Stimulated activated CD8-positive, alpha-beta memory T cell treated with anti-CD3 and anti-CD28 coated beads, Interleukin-15, amount 100 ng/mL, for 1 hour (primary cell): ENCODE measurements at places on chromosomes 1 and 21.

DNA sequence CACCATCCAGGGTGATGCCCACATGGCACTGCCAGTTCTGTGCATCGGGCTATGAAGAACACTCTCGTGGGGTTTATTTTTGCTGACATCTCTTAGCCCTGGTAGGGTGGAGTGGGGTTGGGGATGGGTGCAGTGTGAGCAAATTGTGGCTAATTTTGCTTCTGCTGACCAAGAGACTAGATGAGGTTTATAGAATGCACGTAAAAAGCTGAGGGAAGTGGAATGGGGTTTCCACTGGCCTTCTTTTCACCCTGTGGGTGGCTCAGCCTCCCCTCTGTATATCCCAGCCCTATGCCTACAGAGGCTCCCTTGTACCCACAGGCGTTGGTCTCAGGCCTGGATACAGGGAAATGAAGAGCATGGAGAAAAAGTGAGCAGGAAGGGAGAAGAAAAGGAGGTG lies 44.1 kb upstream of the RAB4A start:
- DNase-seq: no peak

GRCh38 chr1:151570819-151571218 lies 30.7 kb downstream of the TUFT1 start:
- no peak for DNase-seq

GRCh38 chr1:158506369-158506987 lies 34.5 kb downstream of the OR10R2 start:
- no peak for DNase-seq

GRCh38 chr1:224900062-224900630 lies 29.3 kb upstream of the DNAH14 start:
- no peak for DNase-seq

- no peak for DNase-seq
These were observed 594 bp downstream of the LUZP1 start for GRCh38 chr1:23168079-23168444.
